ENCODE measurements at places on chromosomes 4 and X. TPM values are rescaled to one million over a fixed set of nuclear protein-coding genes. Genes with fewer than 3 reads are reported as not detected.

SCD5 gene
- total RNA-seq: 6.6 TPM

SULT1E1 gene
- total RNA-seq: not detected

VCX3A gene
- not detected for total RNA-seq

CRMP1 gene
- 3.2 TPM for total RNA-seq

TENM3 gene
- 1.5 TPM for total RNA-seq

All from A549 treated with CORT108297 at 1 μM for 4 hours (cell line).